ENCODE measurements at places on chromosomes 11 and 22. TPM values are rescaled to one million over a fixed set of nuclear protein-coding genes. Genes with fewer than 3 reads are reported as not detected.

The FAM83F gene
- total RNA-seq: 43.8 TPM

The GUCY1A2 gene
- total RNA-seq: 2.4 TPM

The CCDC83 gene
- not detected for total RNA-seq

The DERL3 gene
- 0.49 TPM for total RNA-seq

The SCGB2A2 gene
- 1,440 TPM for total RNA-seq

DNA sequence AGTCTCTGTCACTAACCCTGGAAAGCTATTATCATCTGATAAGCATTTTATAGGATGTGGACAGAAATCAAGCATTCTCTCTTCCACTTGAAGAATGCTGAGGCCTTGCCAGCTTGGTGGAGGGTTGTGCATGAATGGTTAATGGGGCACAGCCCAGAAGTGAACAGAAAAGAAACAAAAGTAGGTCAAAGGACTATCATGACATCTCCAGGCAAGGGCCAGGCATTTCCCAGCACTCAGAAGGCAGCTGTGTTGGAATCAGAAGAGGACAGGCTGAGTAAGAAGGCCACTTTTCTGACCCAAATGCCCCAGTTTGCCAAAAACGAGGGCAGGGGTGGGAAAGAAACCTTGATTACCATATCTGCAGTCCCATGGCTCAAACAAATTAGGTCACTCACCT is 12.4 kb downstream of the TENM4 start:
- DNase-seq: no peak

GRCh38 chr11:88831303-88831890 is 234.4 kb downstream of the GRM5 start:
- peak; percentile 77 for DNase-seq

DNA sequence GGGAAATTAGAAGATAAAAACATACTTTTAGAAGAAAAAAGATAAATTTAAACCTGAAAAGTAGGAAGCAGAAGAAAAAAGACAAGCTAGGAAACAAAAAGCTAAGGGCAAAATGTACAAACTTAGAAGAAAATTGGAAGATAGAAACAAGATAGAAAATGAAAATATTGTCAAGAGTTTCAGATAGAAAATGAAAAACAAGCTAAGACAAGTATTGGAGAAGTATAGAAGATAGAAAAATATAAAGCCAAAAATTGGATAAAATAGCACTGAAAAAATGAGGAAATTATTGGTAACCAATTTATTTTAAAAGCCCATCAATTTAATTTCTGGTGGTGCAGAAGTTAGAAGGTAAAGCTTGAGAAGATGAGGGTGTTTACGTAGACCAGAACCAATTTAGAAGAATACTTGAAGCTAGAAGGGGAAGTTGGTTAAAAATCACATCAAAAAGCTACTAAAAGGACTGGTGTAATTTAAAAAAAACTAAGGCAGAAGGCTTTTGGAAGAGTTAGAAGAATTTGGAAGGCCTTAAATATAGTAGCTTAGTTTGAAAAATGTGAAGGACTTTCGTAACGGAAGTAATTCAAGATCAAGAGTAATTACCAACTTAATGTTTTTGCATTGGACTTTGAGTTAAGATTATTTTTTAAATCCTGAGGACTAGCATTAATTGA is 1.0 kb downstream of the MALAT1 start:
- DNase-seq: no peak

DNA sequence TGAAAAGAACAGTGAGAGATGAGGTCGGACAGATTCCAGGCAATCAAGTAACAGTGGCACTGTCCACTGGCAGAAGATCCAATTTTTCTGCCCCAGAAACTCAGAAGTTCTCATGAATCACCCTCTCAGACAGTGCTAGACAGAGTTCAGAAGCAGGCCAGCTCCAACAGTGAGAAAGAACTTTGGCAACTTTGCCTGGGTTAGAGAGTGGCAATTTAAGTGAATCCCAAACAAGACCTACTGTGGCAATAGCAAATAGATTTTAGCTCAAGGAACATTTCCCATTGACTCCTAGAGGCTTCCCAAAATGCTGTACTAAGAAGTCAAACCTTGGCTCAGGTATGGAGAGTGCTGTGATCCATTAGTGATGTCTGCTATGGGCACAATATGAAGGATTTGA is 12.3 kb downstream of the CD44 start:
- DNase-seq: no peak

DNA sequence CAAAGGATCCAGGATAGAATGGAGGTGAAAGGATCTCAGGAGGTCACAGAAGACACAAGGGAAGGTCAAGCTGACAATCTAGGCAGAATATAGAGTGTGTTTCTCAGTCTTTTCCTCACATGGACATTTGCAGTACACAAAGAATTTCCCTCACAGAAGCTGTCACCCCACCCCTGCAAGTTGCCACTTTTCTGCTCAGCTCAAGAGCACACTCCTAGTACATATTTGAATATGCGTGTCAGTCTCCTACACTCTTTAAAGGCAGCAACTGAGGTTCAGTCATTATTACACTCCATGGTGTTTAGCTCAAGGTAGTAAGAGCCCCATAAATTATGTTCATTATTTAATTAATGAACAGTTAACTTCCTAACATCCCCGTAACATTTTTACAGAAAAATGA is 59.1 kb downstream of the ETS1 start:
- DNase-seq: no peak

- no peak for DNase-seq
These were observed 40.4 kb downstream of the ACER3 start for GRCh38 chr11:76901144-76901543.

- no peak for DNase-seq
These were observed 145.7 kb upstream of the B3GAT1 start for GRCh38 chr11:134557571-134558257.

DNA sequence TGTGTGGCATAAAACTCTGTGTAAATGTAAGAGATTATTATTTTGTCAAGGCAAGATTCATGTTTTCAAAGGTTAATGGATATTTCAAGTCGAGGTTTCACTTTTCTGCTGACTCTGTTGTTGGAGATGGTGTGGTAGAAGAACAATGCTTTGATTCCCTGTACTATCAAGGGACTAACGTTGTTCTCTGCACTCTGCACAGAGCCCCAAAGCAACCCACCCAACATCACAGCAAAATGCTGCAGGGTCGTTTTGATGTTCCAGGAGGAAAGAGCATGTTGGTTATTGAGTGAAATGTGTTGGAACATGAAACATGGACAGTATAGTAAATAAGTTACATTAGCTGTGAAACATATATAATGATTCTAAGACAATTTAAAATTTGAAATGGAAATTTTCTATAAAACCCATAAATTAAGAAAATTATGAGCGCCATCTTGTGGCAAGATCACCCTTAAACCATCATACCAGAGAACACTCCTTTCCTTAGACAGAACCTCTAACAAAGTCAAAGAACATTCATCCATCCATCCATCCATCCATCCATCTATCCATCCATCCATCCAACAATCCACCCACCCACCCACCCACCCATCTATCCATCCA is 164.4 kb upstream of the ZBED5 start:
- DNase-seq: no peak

- no peak for DNase-seq
These were observed 543.7 kb upstream of the RAG2 start for GRCh38 chr11:37141707-37142106.

- peak; percentile 53 for DNase-seq
These were observed 45.7 kb upstream of the CABP7 start for GRCh38 chr22:29674121-29674520.

DNA sequence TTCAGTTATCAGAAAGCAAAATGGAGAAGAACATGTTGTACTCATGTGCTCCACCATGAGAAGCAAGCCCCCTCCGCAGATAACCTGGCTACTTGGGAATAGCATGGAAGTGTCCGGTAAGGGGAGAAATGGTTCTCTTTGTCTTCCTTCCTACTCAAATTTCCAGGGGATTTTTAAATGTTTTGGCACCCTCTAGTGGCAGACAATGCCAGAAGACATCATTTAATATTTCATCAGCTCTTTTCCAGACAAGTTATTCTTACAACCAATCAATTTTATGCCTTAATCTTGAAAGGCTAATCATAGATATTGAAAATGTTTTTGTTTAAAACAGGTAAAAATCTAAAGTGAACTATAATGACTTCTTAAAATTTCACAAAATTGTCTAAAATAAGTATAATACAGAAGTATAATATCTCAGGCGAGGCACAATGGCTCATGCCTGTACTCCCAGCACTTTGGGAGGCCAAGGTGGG is 15.7 kb downstream of the CRTAM start:
- peak; percentile 71 for DNase-seq
